ENCODE measurements at places on chromosomes 7 and 10.

GRCh38 chr10:112374724-112375541, 1.0 kb downstream of the ACSL5 start:
- peak; percentile 38 for DNase-seq

GRCh38 chr7:27435461-27435860, 192.9 kb downstream of the EVX1 start:
- no peak for DNase-seq

GRCh38 chr10:117134306-117135025, 3.6 kb downstream of the VAX1 start:
- no peak for DNase-seq

- DNase-seq = no peak
Observed at GRCh38 chr7:55360486-55360885, 4.7 kb upstream of the LANCL2 start.

GRCh38 chr10:133091316-133091715, 3.6 kb downstream of the ADGRA1 start:
- DNase-seq = no peak

DNA sequence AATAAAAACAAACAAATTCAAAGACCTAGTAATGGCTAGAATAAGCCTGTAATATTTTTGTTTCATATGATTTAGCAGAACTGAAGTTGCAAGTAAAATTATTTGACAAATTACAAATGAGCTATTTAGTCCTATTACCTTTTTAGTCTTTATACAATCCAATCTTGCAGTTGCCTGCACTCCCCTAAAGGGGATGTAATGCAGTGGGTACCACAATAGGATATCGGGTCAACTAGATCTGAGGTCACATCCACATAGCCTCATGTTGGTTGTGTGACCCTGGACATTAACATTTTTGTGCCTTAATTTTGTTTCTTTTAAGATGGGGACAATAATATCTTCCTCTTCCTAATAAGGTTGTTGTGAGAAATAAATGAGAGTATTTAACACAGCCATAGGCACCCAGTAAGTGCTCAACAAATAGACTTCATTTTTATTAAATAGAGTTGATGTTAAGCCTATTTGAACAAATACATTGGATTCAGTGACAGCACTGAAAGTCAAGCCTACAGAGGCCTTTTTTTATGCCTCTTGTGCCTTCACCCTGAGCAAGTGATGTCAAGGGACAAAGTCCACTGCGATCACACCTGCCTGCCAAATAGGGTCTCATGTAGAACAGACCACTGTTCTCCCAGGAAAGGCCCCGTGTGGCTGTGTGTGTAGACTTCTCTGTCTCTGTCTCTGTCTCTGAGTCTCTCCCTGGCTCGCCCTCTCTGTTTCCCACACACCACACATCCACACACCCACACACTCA, 124.8 kb downstream of the EVX1 start:
- no peak for DNase-seq

- no peak for DNase-seq
Observed at GRCh38 chr7:19463581-19463980, 245.3 kb downstream of the POLR1F start.

DNA sequence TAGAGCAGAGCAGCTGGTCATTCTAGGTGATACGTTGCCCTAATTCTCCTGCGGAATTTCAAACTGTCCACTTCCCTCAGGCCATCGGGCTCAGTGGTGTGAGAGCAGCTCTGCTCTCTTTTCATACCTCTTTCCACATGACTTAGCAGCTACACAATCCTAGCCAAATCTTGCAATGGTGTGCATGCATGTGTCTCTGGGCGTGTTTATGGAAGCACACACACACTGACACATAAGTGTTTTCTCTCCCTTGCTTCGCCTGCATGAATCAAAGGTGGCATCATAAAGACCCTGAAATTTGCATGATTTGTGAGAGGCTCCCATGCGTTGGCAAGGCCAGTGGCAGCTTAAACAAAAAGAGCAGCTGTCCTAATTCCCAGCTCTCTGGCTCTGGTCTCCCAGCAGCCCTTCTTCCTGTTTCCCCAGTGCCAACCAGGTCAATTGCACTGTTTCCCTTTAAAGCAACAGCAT, 1189.5 kb downstream of the GATA3 start:
- DNase-seq = no peak

GRCh38 chr7:102468478-102469350, 3.9 kb downstream of the LRWD1 start:
- no peak for DNase-seq

- no peak for DNase-seq
Observed at GRCh38 chr10:47111329-47111862, 188.6 kb upstream of the GDF10 start.

GRCh38 chr10:27743877-27744801, 1.5 kb downstream of the MKX start:
- peak; percentile 15 for DNase-seq

DNA sequence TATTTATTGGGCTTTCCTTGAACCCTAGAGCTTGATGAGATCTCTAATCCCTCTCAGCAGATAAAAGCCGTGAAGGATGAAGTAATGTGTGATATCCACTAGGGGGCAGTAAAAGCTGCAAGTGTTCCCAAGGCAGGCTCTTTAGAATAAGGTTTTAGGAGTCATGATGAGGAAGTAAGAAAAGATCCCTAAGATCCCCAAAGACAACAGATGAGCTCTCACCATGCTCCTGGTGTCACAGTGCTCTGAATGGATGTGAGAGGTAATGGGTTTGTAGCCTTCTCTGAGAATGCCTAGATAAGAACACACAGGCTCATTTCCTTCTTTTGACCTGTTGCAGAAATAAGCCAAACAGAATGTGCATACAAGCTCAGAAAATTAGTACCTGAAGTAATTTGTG, 70.4 kb upstream of the ITPRID1 start:
- peak; percentile 7 for DNase-seq

DNA sequence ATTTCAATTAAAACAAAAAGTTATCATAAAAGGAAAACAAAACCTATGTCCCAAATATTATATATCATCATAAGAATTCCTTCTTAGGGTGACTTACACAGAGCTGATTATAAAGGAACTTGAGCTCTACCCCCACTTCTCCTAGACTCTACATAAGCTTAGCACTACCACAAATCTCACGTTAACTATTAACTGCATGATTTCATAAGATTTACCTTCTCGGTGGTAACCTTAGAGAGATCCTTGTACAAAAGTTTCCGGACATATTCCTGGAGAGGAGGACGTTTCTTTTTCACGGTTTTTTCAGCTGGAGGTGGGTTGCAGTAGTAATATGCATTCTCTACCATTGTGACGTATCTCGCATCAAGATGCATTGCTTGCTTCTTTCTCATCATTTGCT, 83.7 kb downstream of the UPF2 start:
- DNase-seq = no peak

- DNase-seq = no peak
Observed at GRCh38 chr7:23685731-23686130, 5.7 kb downstream of the FAM221A start.

GRCh38 chr7:13821152-13821787, 168.2 kb downstream of the ETV1 start:
- no peak for DNase-seq

- DNase-seq = no peak
Observed at GRCh38 chr10:24651923-24652322, 71.8 kb downstream of the ARHGAP21 start.

DNA sequence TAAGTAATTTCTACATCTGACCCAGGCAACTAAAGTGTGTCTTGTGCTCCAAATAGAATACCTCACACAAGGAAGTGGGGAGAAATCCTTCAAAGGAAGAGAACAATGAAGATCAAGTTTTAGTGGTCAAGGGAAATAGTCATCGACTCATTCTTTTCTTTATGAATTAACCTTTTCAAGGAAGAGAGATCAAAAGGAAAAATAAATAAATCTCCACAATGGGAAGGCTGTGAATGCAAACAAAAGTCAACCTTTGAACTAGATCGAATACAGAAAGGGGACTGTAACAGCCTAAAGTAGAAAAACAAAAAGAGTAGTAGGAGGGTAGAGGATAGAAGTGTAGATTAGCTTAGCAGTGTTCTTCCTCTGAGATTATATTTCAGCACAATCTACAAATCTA, 274.6 kb upstream of the COBL start:
- no peak for DNase-seq

GRCh38 chr7:94739180-94739579, 83.2 kb upstream of the SGCE start:
- no peak for DNase-seq

GRCh38 chr10:17220652-17221100, 7.4 kb upstream of the VIM start:
- DNase-seq = no peak

GRCh38 chr10:110398419-110399105, 93.8 kb upstream of the SMNDC1 start:
- DNase-seq = no peak

GRCh38 chr7:40027545-40027944, 77.5 kb downstream of the CDK13 start:
- DNase-seq = no peak

- DNase-seq = no peak
Observed at GRCh38 chr10:112227331-112227987, 43.9 kb upstream of the GPAM start.

DNA sequence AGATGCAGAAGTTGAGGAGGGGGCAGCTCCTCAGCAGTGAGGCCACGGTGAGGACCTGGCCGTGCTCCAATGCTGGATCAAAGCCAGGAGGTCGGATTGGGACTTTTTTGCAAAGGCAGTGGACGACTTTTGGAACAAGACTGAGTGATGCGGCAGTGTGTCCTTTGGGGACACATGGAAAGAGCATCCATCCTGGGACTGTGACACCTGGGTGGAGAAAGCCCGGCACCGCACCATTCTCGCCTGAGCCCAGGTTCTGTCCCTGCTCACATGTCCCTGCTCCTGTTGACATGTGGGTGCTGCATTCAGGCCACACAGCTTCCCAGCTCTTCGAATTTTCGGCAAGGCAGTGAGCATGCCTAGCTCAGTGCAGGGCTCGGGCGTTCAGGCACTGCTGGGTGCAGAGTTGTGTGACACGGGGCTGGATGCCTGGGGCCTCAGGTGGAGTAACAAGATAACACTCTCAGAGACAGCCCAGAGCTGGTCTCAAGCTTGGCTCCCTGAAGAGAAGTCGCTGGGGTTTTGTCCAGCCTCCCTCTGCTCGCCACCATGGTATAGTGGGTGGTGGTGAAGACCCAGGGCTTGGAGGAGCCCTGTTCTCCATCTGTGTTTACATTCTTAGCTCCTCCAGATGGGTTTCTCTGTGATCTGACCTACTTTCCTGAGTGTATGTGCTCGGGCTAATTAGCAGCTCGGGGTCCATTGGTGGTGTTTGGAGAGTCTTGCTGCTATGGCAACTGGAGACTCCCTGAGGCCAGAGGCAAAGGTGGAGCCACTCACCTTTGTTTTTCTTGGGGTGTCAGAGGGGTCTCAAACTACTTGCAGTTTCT, 111.7 kb upstream of the BTBD16 start:
- no peak for DNase-seq

GRCh38 chr10:6766131-6766801, 186.2 kb upstream of the PRKCQ start:
- no peak for DNase-seq

DNA sequence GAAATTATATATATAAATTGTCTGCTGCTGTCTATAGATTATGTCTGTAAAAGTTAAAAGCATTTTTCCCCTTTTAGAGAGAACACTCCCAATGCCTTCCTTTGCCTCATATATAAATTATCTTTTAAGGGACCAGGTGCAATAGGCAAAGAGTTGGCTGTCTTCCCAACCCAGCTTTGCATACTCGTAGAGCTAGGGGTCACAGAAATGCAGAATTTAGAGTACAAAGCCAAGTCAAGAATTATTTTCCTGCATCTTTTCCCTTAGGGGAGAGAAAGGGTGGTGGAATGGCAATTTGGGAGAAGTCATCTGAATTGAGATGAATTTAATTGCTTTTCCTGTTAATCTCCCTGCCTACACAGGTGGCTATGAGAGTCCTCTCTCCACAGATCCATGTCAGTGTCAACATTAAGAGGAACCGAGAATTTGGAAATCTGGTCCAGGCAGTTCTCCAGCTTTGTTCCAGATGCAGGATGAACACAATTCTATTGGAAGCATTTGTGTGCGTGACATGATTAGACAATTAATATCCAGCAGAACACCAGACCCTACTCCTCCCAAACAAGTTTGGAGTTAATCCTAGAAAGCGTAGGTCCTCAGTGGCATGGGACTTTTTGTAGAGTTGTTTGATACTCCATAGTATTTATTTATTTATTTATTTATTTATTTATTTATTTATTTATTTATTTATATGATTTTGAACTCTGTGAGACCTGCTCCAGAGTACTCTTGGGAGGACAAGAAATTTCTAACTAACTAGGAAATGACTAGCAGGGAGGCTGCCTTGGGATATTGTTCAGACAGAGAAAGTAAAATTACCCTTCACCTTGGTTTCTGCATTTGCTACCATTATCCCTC, 80.3 kb upstream of the SKAP2 start:
- no peak for DNase-seq

DNA sequence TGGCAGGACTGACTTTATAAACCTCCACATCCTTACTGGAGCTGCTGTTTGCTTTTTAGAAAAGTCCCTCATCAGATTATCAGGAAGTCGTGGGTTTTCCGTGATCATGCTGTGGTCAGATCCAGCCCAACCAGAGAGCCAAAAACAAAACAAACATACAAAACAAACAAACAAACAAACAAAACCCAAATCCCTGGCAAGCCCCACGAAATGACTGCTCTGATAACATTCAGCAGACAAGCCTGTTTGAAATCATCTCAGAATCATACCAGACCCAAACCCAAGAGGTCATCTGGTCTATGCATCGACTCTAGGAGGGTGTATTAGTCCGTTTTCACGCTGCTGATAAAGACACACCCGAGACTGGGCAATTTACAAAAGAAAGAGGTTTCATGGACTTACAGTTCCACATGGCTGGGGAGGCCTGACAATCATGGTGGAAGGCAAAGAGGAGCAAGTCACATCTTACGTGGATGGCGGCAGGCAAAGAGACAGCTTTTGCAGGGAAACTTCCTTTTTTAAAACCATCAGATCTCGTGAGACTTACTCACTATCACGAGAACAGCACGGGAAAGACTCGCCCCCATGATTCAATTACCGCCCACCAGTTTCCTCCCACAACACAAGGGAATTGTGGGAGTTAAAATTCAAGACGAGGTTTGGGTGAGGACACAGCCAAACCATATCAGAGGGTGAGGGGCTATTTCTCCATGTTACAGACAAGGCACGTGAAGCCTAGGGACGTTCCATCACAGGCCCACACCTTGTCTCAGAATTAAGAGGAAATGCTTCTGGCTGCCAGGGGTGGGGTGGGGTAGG, 85.7 kb downstream of the PARP12 start:
- no peak for DNase-seq

DNA sequence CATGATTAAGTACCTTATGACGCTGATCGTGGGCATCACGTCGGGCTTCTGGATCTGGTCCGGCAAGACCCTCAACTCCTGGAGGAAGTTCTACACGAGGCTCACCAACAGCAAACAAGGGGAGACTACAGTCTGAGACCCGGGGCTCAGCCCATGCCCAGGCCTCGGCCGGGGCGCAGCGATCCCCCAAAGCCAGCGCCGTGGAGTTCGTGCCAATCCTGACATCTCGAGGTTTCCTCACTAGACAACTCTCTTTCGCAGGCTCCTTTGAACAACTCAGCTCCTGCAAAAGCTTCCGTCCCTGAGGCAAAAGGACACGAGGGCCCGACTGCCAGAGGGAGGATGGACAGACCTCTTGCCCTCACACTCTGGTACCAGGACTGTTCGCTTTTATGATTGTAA, 2.5 kb downstream of the FZD1 start:
- no peak for DNase-seq

GRCh38 chr10:30062090-30062489, 2.7 kb upstream of the JCAD start:
- DNase-seq = no peak

- DNase-seq = no peak
Observed at GRCh38 chr7:73954181-73954580, 73.8 kb upstream of the ELN start.

Measured in CD4-positive, alpha-beta T cell treated with Interleukin-12 subunit alpha and Interleukin-12 subunit beta, for 1 hour (primary cell).